ENCODE measurements at places on chromosomes 3 and 15.

DNA sequence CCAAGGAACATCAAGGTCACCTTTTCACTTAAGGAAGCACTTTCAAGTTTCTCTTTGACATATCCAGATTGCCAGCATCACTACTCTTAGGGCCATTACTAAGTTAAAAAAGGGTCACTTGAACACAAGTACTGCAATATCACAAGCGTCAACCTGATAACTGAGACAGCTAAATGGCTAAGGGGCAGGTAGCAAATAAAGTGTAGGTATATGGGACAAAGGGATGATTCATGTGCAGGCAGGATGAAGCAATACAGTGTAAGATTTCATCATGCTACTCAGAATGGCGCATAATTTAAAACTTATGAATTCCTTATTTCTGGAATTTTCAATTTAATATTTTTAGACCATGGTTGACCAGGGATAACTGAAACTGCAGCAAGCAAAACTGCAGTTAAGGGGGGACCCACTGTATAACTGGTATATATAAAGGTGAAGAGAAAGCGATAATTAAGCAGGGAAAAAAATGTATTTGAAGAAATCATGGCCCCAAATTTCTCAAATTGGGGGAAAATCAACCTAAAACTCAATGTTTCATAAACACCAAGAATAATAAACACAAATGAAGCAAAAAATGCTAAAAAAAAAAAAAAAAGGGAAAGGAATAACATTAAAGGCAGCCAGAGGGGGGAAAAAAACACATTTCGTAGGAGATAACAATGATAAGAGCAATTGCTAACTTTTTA, 13.1 kb downstream of the CCR1 start:
- no peak for DNase-seq

DNA sequence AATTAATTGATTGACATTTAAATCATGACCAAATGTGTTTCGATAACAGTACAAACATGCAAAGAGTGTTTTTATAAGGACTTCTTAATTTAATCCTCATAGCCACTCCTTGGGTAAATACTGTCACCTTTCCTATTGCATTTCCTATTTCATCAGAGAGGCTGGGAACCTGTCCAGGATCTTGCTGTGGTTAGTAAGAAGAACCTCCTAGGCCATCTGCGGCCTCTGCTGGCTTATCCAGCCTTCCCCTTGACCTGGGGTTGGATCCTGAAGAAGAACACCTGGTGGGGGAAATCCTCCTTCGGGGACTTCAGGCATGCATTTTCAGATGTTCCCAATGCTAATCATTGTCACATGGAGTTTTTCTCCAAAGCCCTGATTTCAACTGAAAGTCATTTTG, 25.5 kb downstream of the GLDN start:
- DNase-seq: no peak

DNA sequence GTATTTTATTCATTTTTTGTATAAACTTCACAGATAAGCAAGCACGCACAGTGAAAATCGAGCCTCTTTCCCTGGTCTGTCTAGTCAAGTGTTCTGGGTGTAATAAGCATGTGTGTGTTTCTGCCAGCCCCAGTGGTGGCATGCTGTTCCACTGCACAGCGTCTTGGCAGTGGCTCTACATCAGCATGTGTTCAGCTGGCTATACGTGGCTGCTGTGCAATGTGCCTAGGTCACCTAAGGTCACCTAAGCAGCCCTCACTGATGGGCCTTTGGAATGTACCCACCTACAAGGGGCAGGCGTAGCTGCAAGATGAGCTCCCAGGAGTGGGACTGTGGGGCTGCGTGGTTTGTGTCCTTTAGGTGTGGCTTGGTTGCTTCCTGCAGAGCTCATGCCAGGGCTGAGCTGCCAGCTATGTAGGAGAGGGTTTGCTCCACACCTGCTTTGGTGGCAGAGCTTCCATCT, 4.9 kb downstream of the LIMD1 start:
- no peak for DNase-seq

DNA sequence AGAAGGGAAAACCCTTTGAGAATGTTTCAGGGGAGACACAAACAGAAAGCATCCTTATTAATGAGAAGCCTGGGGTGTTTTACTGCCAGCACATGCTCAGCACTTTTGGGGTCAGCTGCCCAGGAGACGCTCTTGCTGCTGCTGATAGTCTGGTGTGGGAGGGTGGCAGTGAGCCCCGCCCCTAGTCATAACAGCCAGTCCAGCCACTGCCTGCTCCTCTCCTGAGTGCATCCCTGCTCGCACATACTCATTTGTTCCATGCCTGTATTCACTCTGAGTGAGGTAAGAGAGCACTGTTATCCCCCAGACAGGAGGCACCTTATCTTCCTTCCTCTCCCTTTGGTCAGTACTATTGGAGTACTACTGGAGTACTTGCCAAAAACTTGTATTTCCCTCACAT, 101.3 kb downstream of the ETFA start:
- no peak for DNase-seq

DNA sequence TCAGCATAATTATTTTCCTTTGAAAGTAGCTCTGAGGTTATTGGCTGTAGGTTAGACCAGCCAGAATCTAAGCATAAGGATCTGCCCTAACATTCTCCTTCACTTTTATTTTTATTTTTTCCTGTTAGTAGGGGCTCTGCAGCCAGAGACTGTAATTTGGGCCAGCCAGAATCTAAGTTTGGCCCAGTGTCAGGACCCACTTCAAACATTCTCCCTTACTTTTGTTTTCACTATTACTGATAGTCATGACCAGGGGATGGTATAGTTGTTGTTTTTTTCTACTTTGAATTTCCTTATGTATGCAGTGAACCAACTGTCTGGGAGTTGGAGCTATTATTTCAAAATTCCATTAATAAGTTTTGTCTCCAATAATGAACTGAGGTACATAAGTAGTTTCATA, 121.0 kb upstream of the MBNL1 start:
- DNase-seq: no peak
